AG09309 (cell line): ENCODE measurements at places on chromosomes 6 and 20.

DNA sequence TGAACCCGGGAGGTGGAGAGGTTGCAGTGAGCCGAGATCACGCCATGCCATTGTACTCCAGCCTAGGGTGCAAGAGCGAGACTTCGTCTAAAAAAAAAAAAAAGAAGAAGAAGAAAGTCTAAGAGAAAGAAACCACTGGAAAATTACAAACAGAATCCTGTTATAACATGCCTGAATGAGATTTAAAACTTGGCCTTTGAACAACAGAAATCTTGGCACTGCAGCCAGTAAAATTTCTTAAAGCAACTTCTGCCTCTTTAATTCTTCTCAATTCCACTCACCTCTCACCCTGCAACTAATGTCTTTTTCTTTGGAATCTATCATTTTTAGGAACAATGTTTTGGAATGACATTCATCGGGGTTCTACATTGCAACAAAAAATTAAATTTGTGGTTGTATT, 26.3 kb downstream of the PM20D2 start:
- no peak for DNase-seq

DNA sequence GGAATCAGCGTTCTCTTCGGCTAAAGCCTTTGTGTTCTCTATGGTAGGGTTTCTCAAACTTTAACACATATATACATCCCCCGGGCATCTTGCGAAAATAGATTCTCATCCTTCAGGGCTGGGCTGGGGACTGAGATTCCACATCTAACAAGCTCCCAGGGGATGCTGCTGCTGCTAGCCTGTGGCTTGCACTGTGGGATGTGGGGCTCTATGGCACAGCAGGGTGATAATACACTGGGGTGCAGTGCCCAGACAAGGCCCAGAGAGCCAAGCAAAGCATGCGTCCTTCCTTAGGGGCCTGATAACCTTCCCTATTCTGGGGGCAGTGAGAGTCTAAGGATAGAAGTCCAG, 102.0 kb downstream of the LAMP5 start:
- DNase-seq: no peak

DNA sequence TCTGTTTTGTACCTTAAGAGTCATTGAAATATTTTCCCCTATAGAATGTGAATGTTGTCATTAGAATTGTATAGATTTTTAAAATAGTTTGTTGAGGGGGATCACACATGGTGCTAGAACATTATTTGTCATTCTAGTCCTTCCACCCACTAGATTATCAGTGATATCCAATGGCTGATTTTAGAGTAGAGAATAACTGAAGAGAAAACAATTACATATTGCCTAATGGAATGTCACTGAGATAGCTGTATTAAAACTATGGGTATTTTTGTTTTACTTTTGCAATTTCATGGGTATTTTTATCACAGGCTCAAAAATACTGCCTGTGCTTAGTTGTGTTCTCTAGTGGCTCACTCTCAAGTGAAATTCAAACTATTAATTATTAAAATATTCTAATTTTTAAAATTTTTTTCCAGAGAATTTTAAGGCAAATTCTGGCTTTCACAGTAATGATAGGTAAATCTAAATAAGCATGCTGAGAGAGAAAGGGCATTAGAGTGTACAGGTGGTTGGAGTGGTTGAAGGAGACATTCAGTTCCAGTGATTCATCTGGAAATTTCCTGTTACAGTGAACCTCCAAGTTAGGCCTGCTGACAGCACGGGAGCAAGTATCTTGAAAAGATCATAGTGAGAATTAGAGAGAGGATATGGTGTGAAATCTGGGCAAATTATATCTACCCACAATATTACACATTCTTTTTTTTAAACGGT, 399.6 kb downstream of the NKAIN2 start:
- no peak for DNase-seq

DNA sequence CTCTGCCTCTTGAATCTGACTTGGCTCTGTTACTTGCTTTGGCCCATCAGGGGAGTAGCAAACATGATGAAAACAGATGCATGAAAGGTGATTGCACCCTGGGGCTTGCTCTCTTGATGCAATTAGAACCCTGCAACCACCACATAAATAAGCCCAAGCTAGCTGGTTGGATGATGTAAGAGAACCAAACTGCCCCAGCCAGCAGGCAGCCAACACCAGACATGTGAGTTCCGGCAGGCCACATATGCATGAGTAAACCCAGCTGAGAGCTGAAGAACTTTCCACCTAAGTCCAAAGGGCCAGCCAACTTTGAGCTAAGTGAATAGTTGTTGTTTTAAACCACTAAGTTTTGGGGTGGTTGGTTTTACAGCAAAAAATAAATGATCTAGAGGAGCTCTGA, 268.4 kb downstream of the FARS2 start:
- no peak for DNase-seq

- DNase-seq: no peak
Measured at GRCh38 chr6:113529196-113529595, 327.9 kb upstream of the MARCKS start.

GRCh38 chr20:47785311-47785853, at the start of gene SULF2:
TSS of gene SULF2 (minus strand) at chr20:47785481. CDS start at chr20:47757363, 28,118 bp downstream.
- no peak for DNase-seq

DNA sequence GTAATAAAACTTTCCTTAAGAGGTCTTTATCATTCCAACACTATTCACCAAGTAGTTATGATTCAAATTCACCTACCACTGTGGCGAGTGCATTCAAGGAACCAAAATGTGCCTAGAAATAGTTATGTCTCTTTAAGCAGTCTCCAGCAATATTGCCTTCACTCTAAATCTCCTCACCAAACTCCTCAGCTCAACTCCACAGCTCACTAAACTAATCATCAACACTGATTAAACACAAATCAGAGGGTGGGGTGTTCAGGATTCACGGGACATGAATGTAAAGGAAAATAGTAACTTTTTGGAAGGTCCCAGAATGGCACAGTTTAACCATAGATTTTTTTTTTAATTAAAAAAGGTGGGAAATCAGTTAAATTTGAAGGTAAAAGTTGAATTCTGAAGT, 70.5 kb upstream of the THEMIS start:
- no peak for DNase-seq

GRCh38 chr6:120935908-120936307, 398.4 kb downstream of the TBC1D32 start:
- no peak for DNase-seq

- no peak for DNase-seq
Measured at GRCh38 chr6:10640412-10640811, 54.0 kb downstream of the C6orf52 start.

DNA sequence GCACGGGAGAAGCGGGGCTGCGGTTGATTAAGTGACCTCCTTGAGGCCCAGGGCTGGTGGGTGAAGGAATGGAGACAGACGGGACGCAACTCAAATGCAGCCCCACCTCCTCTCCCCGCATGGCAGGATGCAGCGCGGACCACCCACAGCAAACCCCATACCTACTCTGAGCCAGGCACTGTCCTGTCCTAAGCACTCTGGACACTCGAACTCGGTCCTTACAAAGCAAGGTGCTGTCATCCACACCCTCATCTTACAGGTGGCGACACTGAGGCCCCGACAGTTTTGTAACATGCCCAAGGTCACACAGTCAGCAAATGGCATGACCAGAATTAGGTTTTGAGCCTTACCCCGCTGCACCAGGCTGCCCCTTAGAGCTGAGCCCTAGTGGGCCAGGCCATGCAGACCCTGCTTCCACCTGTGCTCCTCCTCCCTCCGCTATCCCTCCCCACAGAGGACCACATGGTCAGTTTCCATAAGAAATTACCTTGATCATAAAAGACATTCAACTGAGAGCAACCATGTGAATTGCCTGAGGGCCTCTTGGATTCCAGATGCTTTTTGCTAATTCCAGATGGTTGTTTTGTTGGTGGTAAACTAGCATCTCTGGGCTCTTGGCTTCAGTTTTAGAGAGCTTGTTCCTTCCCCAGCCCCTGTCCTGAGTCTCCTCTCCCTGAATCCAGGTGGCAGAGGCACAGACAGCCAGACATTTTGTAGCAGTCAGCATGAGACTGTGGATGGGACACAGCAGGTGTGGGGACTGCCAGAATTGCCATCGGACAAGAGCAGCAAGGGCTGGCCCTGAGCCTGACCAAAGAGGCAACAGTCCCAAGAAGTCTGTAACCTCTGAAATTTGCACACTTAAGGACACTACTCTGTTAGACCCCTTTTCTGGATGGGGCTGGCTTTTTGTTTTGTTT, 171.9 kb upstream of the PMEPA1 start:
- DNase-seq: peak; percentile 5

- DNase-seq: no peak
Measured at GRCh38 chr6:148591656-148592055, 155.2 kb upstream of the UST start.

GRCh38 chr6:53869964-53870363, 75.2 kb downstream of the LRRC1 start:
- no peak for DNase-seq

GRCh38 chr6:35411066-35411465, 41.1 kb upstream of the FANCE start:
- no peak for DNase-seq

DNA sequence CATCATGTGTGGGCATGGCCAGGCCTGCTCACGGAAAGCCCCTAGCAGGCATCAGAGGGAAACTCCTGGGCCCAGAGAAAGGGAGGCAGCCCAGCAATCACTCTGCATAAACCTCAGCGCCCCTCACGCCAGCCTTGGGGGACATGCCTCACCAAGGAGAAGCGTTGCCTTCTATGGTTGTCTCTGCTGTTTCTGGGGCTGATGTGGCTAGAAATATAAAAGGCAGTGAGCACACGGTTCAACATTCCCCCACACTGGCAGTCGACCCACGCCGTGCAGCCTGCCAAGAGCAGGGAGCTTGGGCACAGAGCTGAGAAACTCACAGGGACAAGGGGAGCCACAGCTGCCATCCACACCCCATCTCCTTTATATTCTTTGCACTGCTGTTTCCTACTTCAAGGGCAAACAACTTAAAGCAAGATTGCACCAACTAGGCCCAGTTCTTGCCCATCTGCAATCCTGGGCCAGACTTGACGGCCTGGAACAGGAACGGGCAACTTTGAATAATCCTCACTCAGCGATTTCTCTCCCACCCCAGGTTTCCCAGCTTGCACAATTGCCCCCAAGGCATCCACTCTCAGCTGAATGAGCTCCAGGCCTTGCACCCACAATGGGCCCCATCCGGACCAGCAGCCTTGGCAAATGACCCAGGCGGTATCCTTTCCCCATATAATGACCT, 35.5 kb upstream of the FOXC1 start:
- no peak for DNase-seq

DNA sequence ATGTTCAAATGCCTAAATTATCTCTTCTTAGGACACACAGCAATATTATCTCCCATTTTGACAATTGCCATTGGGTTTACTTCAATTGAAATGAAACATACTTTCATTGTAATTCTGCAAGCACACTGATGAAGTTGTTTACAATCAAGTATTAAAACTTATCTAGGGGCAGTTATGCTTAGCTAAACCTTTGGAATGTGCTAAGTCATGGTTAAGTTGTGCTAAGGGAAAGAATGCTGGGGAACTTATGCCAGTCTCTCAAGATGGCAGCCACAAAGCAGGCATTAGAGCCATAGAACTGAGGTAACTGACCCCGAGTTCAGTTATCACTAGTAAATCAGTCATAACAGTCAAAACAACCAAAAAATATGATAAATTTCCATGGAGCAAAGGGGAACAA, 59.1 kb upstream of the NT5E start:
- DNase-seq: no peak

DNA sequence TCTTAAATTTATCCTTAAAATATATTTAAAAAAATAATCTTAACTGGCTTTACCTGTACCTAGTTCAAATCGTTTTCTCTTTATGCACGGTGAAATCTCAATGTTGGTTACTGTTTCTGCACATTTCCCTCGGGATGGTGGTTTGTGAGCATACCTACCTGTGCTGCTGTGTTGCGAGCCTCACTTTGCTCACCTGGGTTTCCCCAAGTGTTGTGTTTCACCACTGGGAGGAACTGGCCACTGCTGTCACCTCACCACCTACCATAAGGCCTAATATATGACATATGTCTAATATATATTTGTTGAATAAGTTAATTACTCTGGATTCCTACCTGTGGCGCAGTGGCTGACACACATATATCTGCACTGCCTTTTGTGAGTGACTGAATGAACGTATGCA, 493.5 kb upstream of the FLRT3 start:
- DNase-seq: no peak

DNA sequence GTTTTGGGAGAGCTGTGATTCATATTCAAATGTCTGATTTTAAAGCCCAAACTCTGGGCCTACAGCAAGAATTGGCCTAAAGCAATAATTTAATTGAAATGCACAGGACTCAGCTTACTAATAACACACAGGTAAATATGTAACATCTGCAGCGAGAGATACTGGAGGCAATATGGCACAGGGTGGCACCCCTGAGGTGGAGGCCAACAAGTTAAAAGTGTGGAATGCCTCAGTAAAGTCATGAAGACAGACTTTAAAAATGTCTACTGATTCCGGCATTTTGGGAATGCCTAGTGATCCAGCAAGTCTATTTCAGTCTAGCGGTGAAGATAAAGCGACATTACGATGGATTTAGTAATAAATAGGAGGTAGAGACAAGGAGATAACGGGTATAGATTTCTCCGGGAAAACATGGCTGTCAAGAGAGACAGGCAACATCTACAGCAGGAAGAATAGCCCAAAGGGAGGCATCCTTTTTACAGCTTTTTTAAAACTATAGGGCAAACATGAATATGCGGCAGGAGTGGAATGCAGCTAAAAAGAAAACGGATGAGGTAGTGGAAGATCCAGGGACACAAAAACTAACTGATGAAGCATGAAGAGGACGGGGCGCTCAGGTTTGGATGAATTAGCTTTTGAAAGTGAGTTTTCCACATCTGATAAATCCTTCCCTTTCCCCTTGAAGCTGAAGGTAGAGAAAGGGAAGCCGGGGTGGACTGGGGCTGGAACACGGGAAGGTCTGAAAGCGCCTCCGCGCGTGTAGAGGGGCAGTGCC, 1.2 kb downstream of the NANP start:
- no peak for DNase-seq

DNA sequence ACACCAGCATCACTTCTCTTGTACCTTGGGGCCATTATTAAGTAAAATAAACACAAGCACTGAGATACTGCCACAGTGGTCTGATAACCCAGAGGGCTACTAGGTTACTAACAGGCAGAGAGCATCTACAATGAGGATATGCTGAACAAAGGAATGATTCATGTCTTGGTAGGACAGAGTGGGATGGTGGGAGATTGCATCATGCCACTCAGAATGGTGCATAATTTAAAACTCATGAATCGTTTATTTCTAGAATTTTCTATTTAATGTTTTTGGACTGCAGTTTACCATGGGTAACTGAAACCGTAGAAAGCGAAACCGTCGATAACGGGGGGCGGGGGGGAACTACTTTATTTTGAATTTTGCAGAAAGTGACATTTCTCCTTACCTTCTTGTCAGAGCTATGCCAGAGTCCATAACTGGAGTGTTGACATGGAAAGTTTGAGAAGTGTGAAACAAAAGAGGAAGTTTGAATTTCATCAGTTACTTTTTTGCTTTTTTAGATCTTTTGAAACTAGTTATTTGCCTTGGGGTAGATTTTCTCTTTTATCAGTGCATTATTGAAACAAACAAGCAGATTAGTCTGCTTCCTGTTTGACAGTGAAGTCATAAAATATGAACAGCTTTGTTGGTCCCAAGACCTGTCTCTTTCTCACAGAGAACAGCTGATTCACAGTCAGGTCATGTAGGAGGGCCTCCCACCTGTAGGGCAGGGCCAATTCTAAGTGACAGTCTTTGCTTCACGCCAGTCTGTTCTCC, 124.9 kb downstream of the KLHL32 start:
- no peak for DNase-seq
